T1000 (cell line): ENCODE measurements at places on chromosomes 5 and 9.

DNA sequence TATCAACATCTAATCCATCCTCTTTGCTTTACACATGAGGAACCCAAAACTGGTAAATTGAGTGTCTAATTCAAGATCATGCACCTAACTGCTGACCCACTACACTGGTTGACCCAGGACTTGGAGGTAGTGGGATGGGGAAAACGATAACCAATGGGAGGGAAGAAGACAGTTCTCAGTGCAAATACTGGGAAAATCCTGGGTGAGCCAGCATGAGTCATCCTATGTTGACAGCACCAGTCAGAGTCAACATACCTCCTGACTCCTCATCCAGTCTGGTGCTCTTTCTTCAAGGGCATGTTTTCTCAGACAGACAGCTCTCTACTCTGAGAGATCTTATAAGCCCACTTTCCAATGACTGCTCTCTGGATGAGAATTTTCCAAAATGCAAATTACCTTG, 232.8 kb upstream of the PTGER4 start:
- DNase-seq: no peak

GRCh38 chr5:102916109-102916508, 161.0 kb downstream of the PAM start:
- no peak for DNase-seq

DNA sequence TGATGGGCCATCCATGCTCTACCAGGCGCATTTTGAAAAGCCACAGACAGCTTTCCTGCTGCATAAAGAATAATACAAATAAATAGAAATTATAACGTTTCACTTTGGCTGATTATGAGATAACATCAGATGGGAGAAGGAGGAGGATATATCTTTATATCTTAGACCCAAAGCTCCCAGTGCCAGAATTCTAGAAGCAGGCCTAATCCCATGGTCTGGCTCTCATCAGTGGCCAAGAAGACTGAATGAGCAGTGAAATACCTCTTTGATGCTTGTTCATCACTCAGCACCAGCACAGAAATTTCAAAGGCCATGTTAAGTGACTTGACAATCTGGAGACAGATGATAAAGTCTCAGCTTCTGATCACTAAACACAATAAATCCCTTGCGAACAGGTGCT, 107.6 kb downstream of the PPP2R2B start:
- no peak for DNase-seq

GRCh38 chr9:100443781-100444768, 17.1 kb downstream of the MSANTD3 start:
- no peak for DNase-seq

GRCh38 chr5:71482132-71482531, 26.7 kb downstream of the BDP1 start:
- DNase-seq: no peak

DNA sequence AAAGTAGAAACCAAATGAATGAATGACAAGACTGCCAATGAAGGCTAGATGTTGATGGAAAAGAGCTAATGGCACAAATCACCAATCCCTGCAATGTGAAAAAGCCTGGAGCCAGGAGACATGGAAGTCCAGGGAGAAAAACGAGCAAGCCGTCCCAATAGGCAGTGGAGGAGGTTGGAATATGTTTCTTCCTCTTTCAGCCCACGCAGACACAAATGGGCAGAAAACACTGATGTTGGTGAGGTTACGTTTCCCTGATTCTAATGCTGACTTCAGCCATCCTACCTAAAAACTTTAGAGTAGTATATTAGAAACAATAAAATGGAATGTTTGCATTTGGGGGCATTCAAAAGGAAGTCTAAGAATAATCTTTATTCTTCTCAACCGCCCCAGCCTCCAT, 23.9 kb upstream of the KIF2A start:
- DNase-seq: no peak

DNA sequence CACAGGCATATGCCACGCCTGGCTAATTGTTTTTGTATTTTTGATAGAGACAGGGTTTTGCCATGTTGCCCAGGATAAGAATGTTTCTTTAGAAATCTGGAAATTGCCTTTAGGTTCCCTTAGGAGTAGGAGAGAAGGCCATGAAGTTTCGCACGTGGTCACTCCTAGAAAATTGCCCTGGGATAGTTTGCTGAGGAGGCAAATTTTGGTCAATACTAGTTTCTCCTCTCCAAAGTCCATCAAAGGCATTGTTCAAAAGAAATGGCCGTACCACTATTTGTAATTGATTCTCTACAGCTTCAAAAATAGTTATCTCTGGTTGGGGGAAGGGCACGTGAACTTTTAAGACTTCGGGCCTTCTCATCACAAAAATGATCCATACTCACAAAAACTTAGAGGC, 845 bp upstream of the SLC30A5 start:
- no peak for DNase-seq

- DNase-seq: no peak
These were observed 792.8 kb upstream of the NUDT12 start for GRCh38 chr5:104355350-104355749.

- DNase-seq: no peak
These were observed 27.2 kb downstream of the CMYA5 start for GRCh38 chr5:79716839-79717238.
